NCI-H1417 (cell line): ENCODE measurements at places on chromosomes 5 and 9.
A peak's percentile ranks its signal among the peaks of the same experiment; 100 is the strongest.

GRCh38 chr5:139481122-139481533, 1.4 kb downstream of the STING1 start:
- DNase-seq: no peak

DNA sequence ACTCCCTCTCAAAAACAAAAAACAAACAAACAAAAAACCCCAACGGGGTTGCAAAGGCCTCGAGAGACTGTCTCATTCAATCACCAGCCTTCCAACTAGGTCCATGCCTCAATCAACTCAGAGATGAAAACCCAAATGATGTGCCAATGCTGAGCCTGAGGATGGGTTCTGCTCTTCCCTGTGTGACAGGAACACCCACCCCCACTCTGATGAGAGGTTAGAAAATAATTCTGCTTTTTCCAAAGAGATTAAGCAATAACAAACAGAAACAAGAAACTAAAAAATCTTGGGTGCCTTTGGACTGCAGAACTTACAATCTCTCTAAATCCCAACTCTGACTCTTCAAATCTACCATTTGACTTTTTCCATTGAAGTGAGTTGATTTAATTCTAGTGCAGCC, 25.5 kb upstream of the FBP1 start:
- no peak for DNase-seq

GRCh38 chr5:10825897-10826644, 65.0 kb upstream of the DAP start:
- no peak for DNase-seq

DNA sequence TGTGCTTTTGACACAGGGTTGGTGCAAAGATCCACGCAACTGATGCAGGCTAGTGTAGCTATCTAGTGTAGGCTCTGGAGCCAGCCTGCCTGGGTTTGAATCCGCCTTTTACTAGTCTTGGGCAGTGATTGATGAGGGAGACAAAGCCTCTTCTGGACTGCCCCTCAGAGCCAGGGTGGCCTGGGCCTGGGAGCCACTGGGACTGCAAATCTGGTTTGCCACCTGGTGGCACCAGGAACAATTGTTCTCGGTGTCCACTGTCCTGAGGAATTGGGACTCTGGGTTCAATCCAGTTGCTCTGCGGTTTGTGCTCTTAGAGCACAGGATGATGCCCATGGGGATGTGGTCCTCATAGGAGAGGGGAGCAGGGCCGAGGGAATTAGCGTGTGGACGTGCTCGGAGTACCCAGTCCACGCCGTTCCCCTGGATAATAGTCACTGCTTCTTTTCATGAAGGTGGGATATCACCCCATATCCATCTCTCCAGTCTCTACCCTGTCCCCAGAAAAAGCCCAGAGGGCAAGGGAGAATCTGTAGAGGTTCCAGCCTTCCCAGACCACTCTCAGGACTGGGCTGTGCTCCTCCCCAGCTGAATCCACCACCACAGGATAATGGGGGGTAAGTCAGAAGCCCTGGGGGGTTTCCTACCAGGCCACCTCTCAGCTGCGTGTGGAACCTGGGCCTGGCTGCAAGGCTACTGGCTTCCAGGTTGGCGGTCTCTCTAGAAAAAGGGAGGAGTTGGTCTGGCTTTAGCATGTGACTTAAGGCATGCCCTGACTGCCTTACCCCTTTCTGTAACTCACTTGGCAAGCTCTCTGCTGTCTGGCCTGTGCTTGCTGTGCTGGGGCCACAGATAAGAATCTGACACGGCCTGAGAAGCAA, 1.9 kb downstream of the B4GALT7 start:
- DNase-seq: no peak

GRCh38 chr9:81999806-82000205, 11.2 kb downstream of the SPATA31D1 start:
- DNase-seq: no peak

GRCh38 chr9:98491828-98492227, 216.9 kb downstream of the GABBR2 start:
- DNase-seq: no peak

DNA sequence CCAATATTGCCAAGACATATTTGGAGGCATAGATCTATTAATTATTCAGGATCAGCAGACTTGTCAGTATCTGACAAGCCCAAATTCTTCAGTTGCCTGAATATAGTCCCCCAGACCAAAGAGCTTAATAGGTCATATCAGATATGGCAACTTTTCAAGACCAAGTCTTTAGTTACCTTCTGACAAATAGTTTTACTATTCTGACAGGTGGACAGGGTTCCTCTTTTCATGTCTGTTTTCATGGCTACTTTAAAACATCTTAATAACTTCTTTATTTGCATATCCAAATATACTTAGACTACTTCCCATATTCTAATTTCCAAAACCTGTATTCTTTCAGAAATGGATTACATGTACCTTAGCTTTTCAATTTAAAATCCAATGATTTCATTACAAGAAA, 65.4 kb downstream of the AUH start:
- DNase-seq: no peak

DNA sequence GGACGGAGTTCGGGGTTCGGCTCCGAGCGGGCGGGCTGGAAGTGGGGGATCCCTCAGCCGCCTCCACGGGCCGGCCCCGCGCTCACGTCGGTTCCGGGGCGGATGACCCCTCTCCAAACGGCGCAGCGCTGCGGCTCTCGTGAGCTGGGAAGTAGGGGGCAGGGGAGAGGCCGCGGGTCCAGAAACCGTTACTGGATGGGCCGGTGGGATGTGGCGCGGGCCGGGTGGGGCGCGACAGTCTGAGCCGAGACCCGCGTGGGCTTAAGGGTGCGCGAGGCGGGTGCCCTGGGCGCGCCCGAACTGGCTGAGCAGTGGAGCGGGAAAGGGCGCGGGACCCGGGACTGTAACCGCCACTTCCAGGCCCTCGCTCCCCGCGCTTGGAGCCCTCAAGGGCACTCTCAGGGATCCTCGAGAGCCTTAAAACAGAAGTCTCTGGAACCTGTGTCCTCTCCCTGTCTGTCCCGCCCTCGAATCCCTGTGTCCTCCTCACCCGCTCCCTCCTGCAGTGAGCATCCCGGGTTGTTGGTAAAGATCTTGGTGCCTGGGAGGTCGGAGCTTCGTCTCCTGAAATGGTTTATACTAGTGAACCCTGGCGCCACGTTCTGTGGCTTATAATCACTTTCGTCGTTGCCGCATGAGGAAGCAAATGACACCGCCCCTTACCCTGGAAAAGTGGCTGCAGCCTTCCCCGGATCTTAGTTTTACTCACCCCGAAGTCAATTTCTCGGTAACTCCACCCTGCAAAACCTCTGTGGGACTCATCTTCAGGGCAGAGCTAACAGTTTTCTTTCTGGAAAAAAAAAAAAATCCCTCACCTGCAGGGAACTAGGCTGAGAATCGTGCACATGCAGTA, 571 bp upstream of the MARCHF11 start:
- DNase-seq: peak; percentile 70

- no peak for DNase-seq
Observed at GRCh38 chr9:137640862-137641261, 22.1 kb downstream of the EHMT1 start.

DNA sequence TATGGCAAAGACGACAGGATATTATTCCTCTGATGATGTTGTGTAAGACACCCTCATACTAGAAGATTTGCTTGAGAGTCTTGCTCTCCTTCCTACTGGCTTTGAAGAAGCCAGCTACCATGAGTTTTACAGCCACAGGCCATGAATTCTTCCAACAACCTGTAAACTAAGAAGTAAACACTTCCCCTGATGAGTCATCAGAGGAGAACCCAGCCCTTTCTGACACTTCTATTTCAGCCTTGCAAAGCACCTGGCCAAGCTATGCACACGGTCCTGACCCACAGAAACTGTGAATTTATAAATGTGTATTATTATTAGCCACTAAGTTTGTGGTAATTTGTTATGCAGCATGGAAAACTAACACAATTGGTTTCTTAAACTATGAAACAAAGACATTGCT, 288.8 kb upstream of the ADAMTSL1 start:
- DNase-seq: no peak

DNA sequence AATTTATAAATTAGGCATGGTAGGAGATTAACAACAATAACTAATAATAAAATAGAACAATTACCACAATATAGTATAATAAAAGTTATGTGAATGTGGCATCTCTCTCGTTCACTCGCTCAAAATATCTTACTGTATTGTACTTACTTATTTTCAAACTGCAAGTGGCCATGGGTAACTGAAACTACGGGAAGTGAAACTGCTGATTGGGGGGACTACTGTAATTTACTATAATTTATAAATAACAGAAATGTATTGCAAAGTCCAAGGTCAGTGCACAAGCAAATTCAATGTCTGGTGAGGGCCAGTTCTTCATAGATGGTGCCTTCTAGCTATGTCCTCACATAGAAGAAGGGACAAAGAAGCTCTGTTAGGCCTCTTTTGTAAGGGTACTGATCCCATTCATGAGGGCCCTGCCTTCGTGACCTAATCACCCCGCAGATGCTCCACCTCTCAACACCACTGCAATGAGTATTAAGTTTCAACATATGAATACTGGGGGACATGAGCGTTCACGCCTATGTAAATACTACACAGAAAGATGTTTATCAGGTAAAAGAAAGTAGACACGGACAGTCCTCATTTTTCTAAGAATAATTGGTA, 39.0 kb downstream of the KCNIP1 start:
- peak; percentile 5 for DNase-seq

- no peak for DNase-seq
Observed at GRCh38 chr9:112188884-112189283, 13.8 kb upstream of the SUSD1 start.

DNA sequence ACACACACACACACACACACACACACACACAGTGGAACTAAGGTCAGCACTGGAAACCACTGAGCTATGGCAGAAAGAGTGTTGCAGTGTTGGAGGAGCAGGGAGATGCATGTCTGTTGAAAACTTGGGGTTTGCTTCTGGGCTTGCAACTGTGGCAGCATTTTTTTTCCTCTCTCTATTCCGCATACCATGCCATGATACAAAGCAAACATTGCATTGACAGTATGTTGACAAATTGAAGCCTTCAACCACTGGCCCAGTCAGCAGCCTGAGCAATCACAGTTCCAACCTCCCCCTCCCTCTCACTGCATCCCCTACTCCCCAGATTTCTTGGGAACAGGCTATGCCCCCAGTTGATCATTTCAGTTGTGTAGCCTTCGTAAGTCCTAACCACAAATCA, 478.1 kb upstream of the WWC1 start:
- no peak for DNase-seq

- no peak for DNase-seq
Observed at GRCh38 chr9:5470122-5470521, 19.8 kb downstream of the CD274 start.

- peak; percentile 12 for DNase-seq
Observed at GRCh38 chr9:8486095-8486494, 686.5 kb upstream of the DMAC1 start.

DNA sequence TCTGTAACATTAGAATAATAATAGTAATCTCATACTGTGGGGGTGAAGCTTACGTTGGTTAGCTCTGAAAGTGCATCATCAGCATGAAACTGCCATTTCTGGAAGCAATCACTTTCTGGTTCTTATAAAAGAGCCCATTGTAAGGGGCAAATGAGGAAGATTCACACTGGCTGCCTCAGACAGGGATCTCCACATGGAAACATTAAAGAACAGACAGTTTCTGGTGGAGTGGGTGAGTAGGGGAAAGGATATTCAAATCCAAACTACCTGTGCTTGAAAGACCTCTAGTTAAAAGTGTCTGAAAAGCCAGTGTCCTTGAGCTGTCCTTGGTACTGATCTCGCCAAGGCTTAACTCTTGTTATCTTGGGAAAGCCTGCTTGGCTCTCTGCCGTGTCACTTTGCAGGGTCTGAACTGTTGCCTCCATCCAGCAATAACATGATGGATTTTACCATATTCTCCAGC, 19.1 kb upstream of the SLC31A2 start:
- no peak for DNase-seq

- no peak for DNase-seq
Observed at GRCh38 chr5:141960018-141960417, 2.0 kb upstream of the PCDH12 start.

GRCh38 chr9:70950270-70950669, 171.2 kb downstream of the TRPM3 start:
- DNase-seq: no peak

- no peak for DNase-seq
Observed at GRCh38 chr5:90161414-90161813, 248.1 kb downstream of the CETN3 start.

DNA sequence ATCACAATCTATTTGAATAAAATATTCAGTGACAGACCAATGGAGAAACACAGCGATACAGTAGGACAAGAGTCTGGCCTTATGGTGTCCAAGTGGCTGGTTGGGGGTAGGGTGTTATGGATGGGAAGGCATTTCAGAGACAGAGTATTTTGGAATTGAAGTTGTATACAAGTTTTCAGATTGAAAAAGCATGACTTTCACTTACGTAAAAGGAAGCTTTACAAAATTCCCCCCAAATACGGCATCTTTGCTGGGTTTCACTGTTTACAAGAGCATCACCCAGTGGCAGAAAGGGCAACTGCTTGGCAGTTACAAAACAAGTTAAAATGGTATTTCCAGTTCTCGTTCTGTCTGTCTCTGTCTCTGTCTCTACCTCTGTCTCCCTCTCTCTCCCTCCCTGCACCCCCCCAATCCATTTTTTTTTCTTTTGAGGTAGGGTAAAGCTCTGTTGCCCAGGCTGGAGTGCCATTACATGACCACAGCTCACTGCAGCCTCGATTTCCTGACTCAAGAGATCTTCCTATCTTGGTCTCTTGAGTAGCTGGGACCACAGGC, 86.2 kb downstream of the PTPN3 start:
- peak; percentile 52 for DNase-seq

GRCh38 chr5:32522429-32523143, 62.8 kb upstream of the SUB1 start:
- DNase-seq: no peak

DNA sequence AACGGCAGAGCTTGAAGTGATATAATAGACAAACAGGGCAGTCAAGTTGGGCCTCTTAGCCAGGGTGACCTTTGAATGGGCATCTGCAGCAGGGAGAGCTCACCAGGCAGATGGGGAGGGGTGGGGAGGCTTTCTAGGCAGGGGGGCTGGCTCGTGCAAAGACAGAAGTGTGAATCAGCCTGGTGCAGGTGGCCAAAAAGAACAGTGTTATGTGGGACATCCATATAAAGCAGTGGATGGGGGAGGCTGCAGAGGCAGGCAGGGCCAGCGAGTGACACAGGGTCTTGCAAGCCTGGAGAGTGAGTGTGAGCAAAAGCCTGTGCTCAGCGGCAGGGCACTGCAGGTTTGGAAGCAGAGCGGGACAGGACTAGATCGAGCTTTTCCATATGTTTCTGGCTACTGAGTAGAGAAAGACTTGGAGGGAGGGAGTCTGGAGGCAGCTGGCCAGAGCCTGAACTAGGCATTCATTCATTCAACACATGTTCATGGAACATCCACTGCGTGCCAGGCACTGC, 14.2 kb upstream of the TTLL11 start:
- no peak for DNase-seq

DNA sequence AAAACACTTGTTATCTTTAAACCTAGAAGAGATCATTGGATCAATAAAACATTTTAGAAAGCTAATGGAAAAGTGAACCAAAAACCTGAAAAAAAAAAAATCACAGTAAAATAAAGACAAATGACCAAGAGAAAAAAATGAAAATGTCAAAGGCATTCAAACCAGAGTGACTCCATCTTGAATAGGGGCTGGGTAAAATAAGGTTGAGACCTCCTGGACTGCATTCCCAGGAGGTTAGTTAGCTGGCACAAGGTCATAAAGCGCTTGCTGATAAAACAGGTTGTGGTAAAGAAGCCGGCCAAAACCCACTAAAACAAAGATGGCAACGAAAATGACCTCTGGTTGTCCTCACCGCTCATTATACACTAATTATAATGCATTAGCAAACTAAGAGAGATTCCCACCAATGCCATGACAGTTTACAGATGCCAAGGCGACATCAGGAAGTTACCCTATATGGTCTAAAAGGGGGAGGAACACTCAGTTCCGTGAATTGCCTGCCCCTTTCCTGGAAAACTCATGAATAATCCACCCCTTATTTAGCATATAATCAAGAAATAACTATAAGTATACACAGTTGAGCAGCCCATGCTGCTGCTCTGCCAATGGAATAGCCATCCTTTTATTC, 116.7 kb upstream of the NEK6 start:
- DNase-seq: no peak
